Kidney epithelial cell (primary cell): ENCODE measurements at places on chromosomes 5 and 9.

DNA sequence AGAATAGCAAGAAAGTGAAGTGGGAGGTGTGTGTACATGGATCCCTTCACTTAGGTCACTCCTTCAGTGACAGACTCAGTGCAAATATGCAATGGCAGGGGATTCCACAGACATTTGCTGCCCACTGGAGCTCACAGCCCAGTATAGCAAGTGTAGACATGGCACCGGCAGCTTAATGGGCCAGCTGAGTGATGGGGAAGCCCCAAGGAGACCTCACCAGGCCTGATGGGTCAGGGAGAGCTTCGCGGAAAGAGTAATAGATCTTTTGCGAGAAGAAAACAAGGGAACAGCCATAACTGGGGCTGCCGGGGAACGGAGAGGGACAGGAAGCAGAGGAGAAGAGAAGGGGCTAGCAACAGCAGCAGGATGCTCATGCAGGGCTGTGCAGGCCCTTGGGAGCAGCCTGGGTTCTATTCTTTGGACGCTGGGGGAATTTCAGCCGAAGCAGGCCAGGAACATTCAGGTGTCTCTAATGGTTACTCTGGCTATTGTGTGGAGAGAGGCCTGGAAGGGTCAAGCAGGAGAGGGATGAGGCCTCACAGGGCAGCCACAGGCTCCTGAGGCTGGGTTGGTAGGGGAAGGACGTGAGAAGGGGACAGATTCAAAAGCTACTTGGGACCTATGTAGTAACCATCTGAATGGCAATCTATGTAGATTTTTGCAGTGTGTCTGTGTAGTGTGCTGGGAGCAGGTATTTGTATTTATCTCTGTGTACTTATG, 27.0 kb downstream of the TCF7 start:
- DNase-seq: no peak

DNA sequence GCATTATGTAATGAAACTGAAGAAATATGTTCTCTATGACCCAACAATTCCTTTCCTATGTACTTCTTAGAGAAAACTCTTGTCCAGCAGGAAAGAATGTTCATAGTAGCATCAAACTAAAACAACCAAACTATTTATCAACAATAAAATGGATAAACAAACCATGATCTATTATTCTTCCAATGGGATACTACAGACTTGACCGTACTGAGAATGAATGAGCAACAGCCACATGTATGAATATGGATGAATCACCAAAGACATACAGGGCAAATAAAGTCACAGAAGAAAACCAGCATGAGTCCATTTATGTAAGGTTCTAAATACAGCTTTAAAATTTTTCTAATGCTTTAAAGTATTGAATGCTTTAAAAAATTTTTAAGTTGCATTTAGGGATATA, 73.6 kb upstream of the SUSD1 start:
- DNase-seq: no peak

DNA sequence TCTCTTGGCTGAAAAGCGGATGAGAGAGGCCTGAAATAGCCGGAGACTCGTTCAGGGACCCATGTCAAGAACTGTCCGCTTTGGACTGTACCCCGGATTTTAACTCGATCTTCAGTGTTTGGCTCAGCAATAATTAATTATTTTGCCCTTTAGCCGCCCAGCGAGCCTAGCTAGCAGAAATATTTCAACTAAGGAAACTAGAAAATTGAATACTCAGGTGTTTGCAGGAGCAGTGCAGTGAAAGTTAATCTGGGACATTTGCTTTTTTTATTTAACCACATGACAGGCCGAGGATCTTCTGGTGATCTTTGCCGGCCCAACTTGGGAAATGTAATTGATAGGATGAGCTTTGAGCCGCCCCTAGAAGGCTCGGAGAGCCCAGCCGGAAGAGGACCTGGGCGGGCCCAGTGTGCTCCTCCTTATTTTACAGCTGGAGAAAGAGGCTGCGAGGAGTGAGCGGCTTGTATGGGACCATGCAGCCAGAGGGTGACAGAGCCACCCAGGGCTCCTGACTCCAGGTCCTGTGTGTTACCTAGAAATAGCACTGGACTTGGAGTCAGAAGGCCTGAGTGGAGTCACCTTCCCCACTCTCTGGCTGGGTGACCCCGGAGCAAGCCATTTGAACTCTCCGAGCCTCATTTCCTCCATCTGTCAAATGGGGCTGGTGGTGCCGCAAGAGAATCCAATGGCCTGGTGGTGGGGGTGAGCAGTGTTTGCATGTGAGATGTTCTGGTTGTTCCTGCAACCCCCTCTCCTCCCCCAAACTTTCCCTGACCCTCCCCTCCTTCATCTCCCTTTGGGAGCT, 2.4 kb downstream of the PPARGC1B start:
- DNase-seq: no peak

DNA sequence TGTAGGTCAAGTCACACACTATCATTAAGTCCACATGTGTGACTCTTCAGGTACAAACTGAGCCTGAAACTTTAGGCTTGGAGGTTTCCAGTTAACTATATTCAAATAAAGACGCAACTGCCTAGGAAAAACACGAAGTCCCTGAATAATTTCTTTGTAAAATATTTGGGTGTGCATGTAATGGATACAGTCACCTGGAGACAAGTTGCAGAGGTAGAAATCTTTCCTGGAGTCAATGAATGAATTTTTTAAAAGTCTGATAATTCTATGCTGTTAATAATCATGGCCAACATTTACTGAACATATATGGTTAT, 132.7 kb downstream of the MTX3 start:
- no peak for DNase-seq

- peak; percentile 98 for DNase-seq
Observed at GRCh38 chr5:57482671-57483106, at the start of gene ACTBL2. TSS of gene ACTBL2 (minus strand) at chr5:57482811. CDS start at chr5:57482707, 104 bp downstream.

- DNase-seq: peak; percentile 61
Observed at GRCh38 chr9:86407022-86407421, 52.8 kb upstream of the TUT7 start.

GRCh38 chr9:93505541-93506132, 52.3 kb upstream of the FAM120AOS start:
- no peak for DNase-seq

DNA sequence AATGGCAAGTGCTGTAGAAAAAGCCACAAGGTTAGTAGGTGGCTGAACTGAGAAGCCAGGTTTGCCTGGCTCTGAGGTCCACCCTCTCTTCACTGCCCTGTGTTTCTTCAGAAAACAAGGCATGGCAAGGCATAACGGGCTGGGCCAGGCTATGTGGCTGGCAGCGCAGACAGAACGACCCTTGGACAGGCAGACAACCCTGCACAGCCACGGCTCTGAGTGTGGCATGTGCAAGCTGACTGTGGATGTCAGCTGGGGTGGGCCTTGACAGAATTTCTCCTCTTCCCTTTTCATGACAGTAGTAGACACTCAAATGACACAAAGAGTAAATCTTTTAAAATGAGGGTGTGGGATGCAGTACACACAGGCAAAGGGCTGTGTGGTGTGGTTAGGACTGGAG, 81.7 kb downstream of the MACROH2A1 start:
- no peak for DNase-seq

- no peak for DNase-seq
Observed at GRCh38 chr9:114804505-114804904, 1.3 kb downstream of the TNFSF15 start.

DNA sequence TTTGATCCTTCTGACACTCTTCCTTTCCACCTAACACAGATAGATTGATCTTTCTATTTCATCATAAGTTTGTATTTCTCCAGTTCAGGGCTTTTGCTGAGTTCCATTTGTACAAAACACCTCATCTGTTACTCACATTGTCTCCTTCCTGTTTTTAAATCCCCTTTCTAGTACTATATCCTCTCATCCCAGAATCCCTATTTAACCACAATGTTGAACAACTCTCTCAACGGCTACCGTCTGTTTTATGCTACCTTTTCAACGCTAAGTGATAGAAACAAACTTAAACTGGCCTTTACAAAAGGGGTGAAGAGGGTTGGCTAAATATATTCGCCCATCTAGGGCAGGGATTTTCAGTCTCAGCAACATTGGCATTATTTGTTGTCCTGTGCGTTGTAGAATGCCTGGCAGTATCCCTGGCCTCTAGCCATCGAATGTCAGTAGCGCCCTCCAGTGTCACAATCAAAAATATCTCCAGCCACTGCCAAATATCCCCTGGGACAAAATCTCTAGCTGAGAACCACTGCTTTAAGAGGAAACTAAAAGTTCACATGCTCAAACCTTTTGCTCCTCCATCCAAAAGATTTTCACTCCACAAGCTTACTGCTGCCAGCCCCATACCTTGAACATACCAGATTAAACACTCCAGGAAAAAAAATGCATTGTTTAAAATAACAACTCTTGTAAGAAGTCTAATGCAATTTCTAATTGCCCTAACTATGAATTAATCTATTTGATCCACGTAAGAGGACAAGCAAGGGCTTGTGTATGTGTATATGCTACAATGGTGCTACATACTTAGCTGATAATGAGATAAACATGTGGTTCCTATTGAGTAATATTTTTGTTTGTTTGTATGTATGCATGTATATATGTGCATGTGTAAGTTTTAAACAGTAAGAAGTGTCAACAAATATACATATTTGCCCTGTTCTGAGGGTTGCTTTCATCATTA, 344.0 kb downstream of the PTPRD start:
- DNase-seq: no peak

DNA sequence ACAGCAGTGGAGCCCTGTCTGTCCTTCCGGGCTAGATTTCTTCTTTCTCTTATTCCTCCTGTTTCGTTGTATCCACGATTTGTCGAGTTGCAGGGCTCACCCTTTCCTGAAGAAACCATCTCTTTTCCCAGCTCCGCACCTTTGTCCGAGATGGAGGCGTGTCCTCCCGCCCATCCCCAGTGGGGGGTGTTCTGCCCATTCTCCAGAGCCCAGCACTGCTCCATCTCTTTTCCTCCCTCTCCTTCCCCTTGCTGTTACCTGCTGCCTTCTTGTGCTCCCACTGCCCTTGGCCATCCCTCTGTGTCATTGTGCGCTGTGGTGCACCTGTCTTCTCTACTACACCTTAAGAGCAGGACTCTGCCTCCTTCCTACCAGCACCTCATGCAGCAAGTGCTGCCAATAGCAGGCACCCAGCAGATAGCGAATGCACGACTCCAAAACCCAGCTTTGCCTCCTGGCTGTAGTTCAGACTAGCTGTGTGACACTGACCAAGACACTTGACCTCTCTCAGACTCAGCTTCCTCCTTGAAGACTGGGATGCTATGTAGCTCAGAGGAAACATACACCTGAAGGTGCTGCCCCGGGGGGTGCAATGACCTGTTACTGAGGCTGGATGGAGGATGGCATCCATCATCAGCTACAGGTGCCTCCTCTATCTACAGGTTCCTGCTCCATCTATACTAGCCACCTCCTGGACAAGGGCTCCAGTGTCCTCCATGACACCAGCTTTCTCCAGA, 8.9 kb downstream of the OR13J1 start:
- no peak for DNase-seq

DNA sequence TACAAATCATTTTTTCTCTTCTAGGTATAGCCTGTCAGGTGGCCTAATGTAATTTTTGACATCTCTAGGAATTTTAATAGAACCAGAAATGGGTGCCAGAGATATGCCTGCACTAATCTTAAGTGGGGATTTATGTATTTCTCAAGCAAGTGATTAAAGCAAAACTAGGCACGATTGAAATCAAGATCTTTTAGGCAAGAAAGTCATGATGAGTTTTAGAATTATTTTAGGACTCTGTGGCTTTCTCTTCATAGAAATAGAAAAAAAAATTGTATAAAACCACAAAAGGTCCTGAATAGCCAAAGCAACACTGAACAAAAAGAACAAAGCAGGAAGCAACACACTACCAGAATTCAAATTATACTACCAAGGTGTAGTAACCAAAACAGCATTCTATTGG, 952 bp upstream of the AMACR start:
- DNase-seq: no peak

- DNase-seq: no peak
Observed at GRCh38 chr9:91141407-91141965, 220.2 kb downstream of the AUH start.

DNA sequence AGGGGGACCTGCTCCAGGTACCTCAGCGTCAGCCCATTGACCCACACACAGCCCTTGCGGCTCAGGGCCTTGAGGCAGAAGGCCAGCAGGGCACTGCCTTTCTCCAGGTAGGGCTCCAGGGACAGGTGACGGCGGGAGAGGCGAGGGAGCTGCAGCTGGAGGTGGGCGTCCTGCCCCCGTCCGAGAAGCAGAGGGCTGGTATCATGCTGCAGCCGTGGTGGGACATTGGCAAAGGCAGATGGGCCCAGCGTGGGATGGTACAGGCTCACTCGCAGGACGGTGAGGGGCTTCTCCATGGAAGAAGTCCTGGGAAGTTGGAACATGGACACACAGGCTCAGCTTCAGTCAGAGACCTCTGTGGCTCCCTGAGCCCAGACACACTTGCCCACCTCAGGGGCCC, 2.5 kb upstream of the DCANP1 start:
- DNase-seq: no peak

GRCh38 chr9:115008536-115009270, 78.3 kb upstream of the TNFSF8 start:
- DNase-seq: peak; percentile 86

DNA sequence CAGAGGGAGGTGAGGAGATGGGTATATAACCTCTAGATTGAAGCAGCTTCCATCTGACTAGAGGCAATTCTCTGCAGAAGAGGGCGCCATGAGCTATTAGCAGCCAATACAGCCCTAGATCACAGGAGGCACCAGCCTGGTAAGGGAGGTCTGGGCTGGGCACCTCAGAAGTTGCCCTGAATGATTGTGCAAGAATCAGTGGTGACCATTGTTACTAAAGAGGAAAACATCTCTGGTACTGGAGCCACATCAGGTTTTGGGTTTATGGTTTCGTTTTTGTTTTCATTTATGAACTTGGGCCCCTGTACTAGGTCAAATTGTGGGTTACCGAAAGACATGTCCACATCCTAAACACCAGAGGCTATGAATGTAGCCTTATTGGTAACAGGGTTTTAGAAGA, 342.0 kb downstream of the MLLT3 start:
- DNase-seq: no peak

DNA sequence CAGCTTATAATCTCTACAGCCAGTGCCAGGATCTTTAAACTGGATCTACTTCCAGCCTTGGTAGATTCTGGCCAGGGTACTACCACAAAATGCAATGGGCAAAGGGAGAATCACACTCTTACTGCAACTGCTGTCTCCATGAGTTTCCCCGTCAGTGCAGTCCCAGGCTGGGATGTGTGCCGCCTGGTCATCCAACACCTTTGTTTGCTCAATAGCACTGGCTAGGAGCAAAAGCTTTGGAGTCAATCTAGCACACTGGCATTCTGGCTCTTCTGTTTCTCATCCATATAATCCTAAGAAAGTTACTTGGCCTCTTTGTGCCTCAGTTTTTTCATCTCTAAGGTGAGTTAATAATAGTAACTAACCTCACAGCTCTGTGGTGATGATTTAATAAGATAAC, 96.9 kb downstream of the FBN2 start:
- no peak for DNase-seq

GRCh38 chr5:139600336-139600949, 39.3 kb downstream of the UBE2D2 start:
- DNase-seq: peak; percentile 48

DNA sequence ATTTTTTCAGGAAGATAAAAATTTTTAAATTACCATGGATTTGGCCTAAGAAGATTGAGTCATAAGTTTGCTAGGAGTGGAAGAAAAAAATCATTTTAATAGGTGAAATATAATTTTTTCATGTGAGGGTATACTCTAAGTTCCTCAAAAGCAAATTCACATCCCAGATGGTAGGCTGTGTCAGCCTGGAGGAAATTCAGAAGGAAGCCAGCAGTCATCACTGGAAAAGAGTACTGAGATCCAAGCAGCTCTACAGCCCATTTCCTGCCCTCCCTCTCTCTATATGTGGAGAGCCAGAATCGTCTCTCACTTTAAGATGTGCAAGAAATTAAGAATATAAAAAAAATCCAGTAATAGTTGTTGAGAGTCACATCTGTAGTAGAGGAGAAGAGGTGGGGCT, 126.5 kb upstream of the CDH18 start:
- no peak for DNase-seq
